ENCODE measurements at places on chromosomes 5 and 9. TPM values are rescaled to one million over a fixed set of nuclear protein-coding genes. Genes with fewer than 3 reads are reported as not detected.

FAM78A gene
- total RNA-seq: 3.4 TPM

CMYA5 gene
- 0.80 TPM for total RNA-seq

MCTP1 gene
- total RNA-seq: 1.0 TPM

ZNF483 gene
- total RNA-seq: 62.9 TPM

MELK gene
- 71.4 TPM for total RNA-seq

DNA sequence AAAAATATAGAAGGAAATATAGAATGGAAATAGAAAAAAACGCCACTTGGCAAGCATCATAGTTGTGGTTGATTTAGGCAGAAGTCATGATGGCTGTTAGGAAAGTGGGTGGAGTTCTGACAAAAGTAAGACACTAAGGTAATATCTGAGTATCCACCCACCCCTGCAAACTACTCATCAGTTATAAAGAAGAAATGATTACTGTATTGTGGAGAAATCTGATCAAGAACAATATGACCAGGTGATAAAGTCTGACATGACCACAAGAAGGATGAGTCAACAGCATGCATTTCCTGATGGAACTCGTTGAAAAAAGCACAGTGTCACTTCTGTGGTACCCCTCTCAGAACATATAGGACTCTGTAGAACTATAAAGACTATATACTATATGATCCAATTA is 343.4 kb upstream of the PAPPA start:
- DNase-seq: no peak

DNA sequence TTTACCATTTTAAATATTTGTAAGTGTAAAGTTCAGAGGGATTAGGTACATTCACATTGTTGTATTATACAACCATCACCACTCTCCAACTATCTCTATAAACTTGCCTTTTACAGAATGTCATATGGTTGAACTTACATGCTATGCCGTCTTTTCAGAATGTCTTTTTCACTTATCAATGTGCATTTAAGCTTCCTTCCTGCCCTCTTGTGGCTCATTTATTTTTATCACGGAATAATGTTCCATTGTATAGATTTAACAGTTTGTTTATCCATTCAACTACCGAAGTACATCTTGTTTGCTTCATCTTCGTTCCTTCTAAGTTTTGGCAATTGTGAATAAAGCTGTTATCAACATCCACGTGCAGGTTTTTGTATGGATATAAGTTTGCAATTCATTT is 133.3 kb upstream of the C6 start:
- no peak for DNase-seq

- DNase-seq: no peak
These were observed 1.1 kb upstream of the SNX24 start for GRCh38 chr5:122844136-122844909.

- DNase-seq: no peak
These were observed 1243.4 kb downstream of the MAT2B start for GRCh38 chr5:164748861-164749260.

DNA sequence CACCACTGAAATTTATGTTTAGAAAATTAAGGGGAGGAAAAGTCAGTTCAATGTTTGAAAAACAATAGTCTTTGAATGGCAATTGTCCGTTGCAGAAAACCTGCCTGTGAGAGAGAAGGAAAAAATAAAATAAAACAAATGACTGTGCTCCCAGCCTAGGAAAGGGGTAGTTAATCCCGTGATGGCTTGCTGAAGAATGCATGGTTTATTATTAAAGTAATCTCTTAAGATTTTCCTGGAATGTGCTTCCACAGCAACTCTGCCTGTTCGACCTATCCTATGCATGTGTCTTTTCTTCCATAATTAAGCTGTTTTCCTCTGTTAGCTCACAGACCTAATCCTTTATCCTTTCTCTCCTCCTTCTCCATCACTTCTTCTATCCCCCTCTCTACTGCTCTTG is 2.4 kb upstream of the DAB2 start:
- no peak for DNase-seq

GRCh38 chr9:127982912-127983311 is 2.1 kb upstream of the EEIG1 start:
- no peak for DNase-seq

- DNase-seq: no peak
These were observed 111.5 kb downstream of the CDC42SE2 start for GRCh38 chr5:131375351-131375750.

DNA sequence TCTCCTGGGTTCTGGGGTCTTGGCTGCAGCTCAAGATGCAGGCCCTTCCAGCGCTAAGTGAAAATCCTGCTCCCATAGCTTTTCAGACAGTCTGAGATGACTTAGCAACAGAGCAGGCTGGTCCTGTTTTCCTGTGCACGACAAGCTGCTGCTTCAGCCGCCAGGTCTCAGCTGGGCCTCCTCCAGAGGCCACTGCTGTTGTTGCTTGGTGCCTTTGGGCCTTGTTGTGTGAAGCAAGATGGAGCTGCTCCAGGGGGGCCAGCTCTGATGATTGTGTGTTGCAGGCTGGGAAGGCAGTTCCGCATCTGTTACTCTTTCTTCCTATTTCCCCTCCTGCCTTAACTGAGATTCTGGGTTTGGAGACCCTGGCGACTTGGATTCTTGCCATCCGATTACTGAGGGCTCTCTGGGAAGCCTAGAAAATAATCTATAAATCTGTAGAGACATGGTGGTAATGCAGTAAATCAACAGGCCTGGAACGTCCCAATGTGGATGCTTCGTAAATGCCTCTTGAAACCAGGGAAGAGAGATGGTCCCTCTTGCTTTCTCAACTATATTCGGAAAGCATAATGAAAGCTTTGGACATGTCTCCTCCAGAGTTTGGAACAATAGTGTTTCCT is 3.2 kb downstream of the MAP1B start:
- DNase-seq: no peak

DNA sequence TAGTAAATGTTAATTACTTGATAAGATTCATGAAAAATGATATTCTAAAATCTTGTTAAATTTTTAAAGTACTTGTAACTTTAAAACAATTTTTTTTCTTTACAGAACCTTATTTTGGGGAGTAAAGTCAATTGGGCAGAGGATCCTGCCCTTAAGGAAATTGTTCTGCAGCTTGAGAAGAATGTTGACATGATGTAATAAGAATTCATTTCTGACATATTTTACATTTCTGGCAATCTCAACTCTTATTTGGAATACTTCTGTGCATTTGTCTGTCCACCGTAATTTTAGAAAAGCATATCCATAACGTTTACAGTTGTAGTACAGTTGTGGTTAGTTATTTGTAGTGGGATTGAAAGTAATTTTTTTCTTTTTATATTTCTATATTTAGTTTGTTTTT is 20.2 kb downstream of the CENPH start:
- DNase-seq: no peak

DNA sequence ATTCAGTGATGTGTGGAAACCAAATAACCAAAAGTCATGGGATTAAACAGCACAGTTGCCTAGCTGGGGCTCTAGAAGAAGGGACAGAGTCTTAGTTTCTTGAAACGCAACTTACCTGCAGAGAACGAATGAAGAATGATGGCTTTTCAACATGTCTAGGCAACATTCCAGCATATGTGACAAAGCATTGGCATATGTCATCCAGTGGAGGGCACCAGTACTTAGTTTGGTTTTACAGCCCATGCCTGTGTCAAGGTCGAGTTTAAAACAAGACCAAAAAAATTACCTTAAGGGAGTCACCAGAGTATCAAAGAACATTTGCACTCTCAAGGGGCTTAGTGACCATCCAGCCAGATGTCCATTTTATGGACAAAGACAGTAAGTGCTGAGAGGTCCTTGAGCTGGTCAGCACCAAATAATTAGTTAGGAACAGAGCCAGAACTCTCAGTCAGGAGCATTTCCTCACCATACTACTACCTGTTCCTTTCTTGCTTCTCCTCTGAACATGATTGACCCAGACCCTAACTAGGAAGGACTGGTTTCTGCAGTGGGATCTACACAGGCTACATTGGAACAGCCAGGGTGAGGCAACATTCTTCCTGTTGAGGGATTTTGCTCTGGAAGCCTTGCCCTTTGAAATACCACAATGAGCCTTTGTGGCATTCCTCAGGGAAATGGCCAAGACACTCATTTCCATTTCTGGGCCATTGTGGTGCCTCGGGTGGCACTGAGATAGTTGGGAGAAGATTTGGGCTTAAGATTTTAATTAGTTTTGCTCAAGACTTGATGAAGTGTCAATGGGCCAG is 75.4 kb upstream of the ANKH start:
- peak; percentile 33 for DNase-seq

DNA sequence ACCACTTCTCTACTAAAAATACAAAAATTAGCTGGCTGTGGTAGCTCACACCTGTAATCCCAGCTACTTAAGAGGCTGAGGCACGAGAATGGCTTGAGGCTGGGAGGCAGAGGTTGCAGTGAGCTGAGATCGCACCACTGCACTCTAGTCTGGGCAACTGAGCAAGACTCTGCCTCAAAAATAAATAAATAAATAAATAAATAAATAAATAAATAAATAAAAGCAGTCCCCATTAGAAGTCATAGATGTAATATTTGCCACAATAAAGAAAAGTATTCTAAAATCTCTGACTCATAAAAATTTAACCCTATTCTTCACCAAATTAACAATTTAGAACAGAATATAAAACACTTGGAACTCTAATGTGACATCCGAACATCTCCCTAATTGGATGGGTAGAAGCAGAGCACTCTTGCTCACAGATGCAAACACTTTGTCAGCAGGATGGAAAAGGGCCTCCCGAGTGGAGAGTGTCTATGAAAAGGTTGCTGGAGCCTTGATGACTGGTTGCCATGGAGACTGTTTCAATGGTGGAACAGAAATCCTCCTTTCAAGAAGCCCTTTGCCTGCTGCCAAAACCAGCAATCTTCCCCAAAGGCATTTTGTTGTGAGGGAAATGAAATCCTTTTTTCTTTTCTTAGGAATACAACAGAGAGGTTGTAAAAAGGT is 38.9 kb upstream of the TRAF1 start:
- DNase-seq: peak; percentile 41

DNA sequence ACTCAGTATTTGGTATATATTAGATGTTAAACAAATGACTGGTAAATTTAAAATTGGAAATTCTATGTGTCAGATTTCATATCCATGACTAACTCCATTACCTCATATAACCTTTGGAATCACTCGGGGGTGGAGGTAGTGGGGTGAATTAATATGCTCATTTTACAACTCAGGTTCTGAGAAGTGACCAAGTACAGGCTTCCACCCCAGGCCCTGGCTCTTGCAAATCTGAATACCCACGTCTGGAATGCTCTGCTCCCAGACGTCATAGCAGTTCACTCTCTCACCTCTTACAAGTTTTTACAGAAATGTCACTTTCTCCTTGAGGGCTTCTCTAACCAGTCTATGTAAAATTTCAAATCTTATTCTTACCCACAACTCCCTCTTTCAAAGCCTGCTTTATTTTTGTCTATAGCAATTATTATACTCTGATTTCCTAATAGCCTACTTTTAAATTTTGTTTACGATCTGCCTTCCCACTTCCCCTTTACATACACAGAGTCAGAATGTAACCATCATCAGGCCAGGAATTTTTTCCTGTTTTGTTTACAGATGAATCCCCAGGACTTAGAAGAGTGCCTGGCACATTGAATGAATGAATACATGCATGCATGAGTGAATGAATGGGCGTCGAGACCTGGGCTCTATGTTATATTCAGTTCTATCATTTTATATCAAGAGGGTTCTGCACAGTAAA is 134.1 kb upstream of the IFNE start:
- DNase-seq: no peak

DNA sequence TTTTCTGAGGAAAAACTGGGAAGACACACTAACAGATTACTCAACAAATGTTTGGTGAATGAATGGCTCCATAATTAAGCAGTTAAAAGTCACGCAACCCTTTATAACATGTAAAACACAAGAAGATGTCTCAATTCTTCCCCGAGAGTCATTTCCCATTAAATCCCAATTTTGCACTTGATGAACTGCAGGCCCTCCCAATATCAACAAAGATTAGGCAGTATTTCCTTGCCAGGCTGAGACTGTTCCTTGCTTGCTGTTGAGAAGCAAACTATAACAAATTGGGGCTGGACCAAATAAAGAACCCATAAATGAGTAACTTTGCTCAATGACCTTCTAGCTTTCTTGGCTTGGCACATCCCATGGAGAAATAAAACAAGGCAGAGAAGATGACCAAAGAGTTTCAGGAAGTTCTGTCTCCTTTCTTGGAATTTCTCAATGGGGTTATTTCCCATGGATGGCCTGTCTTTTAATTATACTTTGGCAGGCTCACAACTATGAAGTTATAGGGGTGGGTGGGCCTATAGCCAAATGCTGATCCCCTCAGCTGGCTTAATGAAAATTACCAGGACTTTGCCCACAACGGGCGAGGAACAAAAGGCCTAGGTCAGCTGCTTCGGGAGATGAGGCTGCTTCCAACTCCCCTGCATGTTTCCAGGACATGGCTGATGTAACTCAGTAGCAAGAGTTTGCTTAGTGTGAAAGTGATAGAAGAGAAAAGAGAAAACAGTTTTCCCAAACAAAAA is 243.1 kb upstream of the RFX3 start:
- no peak for DNase-seq

DNA sequence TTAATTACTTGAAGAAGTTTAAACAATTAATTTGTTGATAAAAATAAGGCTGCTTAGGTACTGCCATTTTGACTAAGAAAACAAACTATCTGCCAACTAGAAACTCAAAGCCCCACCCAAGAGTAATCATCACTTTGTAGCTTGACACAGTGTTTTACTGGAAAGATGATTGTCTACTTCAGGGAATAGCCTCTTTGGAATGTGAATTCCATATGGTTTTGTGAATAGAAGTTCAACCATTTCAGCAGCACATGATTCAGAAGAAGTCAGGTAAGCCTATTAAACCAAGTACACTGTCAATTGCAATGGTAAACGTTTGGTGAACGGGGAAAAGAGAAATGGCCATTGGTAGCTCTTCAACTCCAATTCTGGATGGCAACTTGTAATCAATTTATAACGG is 55.2 kb downstream of the PLK2 start:
- no peak for DNase-seq

DNA sequence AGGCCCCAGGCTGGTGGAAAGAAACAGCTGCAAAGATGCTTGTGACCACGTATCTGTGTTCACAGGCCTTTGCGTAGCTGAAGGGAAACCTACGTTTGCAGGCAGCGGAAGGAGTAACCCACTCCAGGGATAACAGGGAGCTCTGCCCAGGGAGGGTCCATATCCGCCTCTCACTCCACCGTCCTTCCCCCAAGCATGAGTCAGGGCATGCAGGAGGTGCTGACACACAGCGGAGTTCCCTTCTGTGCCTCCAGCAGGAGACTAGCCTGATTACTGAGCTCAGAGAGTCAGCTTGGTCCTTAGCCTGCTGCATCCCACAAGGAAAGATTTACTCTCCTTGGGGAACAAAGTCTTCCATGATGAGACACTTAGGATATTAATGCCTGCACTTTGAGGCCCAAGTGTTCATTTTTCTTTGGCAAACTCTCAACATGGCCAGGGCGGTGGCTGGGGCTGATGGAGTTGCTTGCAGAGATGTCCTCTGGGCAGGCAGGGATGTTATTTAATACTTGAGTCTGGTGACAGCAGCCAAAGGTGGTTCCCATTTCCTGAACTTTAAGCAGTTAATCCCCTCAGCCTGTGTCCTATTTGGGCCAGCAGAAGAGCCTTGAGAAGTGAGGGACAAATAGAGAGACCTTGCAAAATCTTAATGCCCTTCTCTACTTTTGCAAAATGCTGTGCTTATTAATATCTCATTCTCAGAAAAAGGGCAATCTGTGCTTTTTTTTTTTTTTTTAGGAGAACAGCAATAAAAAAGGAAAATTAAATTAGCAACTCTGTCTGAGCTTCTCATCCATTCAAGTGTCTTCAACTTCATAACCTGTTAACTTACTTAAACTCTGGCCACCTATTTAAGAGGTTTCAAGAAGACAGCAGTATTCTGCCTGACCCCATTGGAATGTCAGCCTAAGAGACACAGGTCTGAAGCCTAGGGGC is 222.1 kb downstream of the HSPA4 start:
- no peak for DNase-seq

All from H7 (cell line).